IPS DF 6.9 (cell line): ENCODE measurements at places on chromosomes 13 and 19.

DNA sequence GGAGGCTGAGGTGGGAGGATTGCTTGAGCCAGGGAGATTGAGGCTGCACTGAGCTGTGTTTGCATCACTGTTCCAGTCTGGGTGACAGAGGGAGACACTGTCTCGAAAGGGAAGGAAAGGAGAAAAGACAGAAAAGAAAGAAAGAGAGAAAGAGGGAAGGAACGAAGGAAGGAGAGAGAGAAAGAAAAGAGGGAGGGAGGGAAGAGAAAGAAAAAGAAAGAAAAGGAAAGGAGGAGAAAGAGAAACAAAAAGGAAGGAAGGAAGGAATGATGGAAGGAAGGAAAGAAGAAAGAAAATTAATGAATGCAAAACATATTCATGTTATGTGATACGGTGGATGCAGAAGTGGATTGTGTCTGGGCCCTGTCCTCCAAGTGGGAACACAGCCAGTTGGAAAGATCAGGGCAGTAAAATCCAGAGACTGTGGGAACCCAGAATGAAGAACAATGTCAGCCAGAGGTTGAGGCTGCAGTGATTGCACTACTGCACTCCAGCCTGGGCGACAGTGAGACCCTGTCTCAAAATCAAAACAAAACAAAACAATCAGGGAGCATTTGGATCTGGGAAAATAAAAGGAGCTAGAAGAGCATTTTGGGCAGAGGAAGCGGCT is 6.2 kb downstream of the PHLDB3 start:
- peaks cover 3% of the 10 kb centered on the region; the same call in 1 of the 2 replicates for H3K27me3 ChIP-seq
- 0 out of 2 replicates have a peak, but pooled peaks cover 4% of the 10 kb centered on the region for H3K36me3 ChIP-seq
- DNase-seq, result no peak
- H3K27ac ChIP-seq, result no peak overlapping the region
- H3K4me1 ChIP-seq, result 0 out of 2 replicates have a peak, but pooled peaks cover 4% of the 10 kb centered on the region
- H3K4me3 ChIP-seq, result no peak overlapping the region

DNA sequence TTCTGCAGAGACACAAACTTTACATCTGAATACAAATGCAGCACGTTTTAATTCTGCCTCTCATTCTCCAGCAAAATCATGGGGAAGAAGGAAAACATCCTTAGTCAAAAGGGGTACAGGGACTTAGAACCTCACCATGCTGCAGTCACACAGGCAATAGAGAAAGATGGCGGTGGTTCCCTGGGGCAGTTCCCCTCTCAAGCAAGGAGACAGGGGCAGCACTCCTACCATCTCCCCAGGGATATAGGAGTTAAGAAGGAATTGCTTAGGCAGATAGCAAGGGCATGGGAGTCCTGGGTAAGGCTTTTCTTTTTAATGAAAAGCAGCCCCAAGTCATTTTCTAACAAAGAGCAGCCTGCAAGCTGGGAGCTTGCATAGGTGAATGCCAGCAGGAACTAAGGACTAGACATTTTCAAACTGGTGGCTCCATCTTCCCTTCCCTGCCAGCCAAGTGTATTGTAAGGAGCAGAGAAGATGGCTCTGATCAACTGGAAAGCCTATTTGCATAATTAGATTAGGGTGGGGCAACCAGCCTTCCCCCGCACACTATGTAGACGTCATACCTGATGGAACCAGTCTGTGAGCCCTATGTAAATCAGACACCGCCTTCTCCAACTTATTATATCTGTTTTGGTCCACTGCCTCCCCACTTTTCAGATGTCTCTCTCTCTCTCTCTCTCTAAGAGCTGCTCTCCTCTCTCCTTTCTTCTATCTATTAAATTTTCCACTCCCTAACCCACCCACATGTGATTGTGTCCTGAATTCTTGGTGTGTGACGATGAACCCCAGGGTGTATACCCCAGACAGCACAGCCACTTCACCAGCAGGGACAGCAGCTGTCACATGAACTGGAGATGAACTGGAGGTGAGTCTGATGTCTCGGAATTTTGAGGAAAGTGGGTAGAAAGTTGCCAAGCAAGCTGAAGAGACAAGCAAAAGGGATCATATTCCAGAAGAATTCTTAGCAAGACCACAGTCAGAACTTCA is 514.5 kb downstream of the IRS2 start:
- H3K36me3 ChIP-seq, result no peaks in the 10 kb centered on the region
- H3K27ac ChIP-seq, result no peak overlapping the region
- H3K4me1 ChIP-seq, result peaks cover 1% of the 10 kb centered on the region; the same call in 1 of the 2 replicates
- DNase-seq, result no peak

- DNase-seq, result no peak
- no peak overlapping the region for H3K27ac ChIP-seq
- H3K4me1 ChIP-seq, result peaks cover 3% of the 10 kb centered on the region
- no peaks in the 10 kb centered on the region for H3K36me3 ChIP-seq
- H3K27me3 ChIP-seq, result no peaks in the 10 kb centered on the region
These were observed 850 bp upstream of the CERS4 start for GRCh38 chr19:8208119-8208921.

- no peak overlapping the region for H3K27ac ChIP-seq
- H3K4me1 ChIP-seq, result peaks cover 1% of the 10 kb centered on the region; the same call in 1 of the 2 replicates
- no peak overlapping the region for H3K4me3 ChIP-seq
- no peaks in the 10 kb centered on the region for H3K27me3 ChIP-seq
These were observed 15.3 kb upstream of the ERICH6B start for GRCh38 chr13:45630791-45631190.
